ENCODE measurements at places on chromosomes 4 and X.

- DNase-seq = no peak
Observed at GRCh38 chr4:26858035-26858918, 2.4 kb upstream of the STIM2 start.

- DNase-seq = no peak
Observed at GRCh38 chrX:118117741-118118140, 1.1 kb upstream of the KLHL13 start.

DNA sequence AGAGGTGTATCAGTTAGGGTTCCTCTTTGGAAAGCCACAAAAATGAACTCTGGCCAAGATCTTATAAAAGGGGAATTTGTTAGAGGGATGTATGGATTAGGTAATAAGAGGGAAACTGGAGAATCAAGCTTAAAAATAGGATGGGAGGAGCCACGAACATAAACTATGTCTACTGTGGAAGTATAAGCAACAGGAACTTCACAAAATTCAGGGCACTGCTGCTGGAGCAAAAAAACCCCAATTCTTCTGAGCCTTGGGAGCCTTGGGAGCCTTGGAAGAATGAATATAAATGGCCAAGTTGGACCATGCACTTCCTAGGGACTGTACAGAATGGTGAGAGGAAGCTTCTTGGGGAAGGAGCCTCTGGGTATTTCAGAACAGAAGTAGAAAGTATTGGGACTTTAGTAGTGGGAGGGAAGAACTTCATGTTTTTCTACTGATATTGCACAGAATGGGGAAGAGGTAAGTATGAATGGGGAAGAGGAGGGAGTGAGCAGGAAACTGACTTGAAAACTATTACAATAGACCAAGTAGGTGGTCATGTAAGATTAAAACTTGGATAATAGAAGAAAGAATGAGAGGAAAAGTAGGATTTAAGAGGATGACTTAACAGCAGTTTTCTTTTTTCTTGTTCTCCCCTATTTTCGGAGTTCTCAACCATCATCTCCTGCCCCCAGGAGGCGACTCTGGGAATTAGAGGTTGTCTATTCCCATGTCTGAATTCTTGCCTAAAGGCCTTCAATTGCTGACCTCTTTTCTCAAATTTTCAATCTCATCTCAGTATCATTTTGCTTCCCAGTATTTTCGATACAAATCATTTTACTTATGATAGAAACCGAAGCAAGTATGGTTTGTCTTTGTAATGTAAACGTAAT, 44.4 kb upstream of the TAPT1 start:
- no peak for DNase-seq

DNA sequence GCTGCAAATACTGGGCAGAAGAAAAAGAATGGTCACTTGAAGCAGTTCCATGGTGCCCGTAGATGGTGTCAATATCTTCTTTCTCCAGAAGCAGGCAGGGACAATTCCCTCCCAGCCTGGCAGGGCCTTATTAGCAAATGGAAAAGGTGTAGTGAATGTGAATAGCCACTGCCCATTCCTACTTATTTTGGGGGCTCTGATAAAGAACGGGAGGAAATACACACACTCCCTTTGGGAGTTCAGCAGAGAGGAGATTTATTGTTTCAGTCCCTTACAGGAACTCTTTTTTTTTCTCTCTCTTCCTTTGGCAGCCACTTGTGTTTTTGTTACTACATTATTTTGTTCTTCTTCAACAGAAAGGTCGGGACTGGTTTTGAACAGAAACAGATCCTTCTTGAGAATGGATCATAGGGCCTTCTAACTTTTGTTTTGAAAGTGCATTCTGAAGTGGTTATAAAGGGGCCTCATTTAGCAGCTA, at the start of gene EMCN:
Gene EMCN (minus strand): TSS at position 159 of the 478 bp plus-strand sequence. CDS start 108 bp downstream, at position 51.
- no peak for DNase-seq

DNA sequence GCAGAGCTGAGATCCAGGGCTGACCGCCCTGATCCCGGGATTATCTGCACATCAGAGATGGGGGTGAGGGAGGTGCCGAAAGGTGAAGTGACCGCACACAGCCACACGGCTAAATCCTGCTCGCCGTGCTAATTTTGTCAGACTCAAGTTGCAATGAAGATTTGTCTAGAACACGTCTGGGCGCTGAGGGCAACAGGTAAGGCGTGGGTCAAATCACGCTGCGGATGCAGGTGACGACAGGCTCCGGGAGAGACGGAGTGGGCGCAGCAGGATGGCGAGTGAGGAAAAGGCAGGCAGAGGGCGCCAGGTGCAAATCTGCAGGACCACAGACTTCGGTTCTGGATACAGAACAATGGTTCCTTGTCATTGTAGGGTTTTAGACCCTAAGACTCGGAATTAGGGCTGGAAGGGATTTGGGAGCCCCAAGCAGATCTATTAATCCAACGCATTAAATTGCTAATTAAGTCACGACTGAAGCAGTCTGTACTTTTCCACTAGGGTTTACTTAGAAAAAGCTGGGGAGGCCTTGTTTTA, 1.9 kb upstream of the TBC1D14 start:
- DNase-seq = no peak

GRCh38 chr4:151676301-151676700, 84.5 kb downstream of the GATB start:
- DNase-seq = no peak

DNA sequence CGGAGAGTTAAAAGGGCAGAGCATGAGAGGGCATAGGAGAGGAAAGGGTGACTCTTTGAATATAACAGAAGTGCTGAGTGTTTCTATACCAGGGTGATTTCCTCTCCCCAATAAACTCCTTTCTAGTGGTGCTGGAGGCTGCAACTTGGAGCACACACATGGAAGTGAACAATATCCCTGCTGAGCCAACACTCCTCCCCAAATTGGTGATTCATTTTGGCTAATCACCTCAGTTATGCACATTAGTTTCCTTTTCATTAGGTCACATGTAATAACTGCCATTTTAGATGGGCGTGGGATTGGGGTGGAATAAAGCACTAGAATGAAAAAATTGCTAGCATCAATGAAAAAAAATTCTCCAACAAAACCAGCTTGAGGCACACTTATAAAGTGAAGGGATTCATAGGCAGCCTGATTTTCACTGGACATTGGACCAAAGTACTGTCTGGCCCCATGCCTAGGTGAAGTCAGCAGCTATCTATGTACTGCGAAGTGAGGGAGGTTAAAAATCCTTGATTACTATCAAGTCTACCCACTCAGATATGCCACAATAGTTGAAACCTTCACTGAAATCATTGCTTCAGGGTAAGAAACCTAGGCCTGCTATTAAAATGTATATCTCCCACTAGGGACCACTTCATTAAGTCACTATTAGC, 174.0 kb downstream of the GLUD2 start:
- DNase-seq = no peak

DNA sequence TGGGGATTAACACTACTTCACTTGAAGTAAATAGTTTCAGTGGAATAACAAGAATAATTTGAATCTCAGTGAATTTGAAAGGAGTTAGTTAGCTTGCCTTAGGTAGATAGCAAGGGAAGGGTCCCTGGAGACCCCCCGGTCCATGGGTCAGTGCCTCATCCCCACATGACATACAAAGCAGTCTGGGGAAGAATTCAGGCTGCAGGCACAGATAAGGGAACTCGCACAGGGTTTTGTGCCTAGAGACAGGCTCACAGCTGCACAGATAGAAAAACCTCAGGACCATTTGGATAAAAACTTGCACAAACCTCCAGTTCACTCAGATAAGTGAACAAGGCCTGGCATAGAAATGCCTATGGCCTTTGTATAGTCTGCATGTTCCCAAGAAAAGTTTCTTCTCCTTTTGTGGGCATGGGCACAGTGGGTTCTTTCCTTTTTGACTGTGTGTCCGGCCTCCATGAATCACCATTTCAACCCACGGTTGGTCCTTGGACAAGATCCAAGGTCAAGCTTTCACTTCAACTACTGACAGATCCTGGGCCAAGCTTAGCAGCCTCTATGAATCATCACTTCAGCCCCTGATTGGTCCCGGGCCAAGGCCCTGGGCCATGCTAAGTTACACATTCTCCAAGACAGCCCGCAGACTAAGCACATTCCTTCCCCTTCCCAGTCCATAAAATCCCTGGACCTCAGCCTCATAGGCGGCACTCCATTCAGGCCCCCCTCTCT, 108.3 kb upstream of the KLHL4 start:
- DNase-seq = no peak

DNA sequence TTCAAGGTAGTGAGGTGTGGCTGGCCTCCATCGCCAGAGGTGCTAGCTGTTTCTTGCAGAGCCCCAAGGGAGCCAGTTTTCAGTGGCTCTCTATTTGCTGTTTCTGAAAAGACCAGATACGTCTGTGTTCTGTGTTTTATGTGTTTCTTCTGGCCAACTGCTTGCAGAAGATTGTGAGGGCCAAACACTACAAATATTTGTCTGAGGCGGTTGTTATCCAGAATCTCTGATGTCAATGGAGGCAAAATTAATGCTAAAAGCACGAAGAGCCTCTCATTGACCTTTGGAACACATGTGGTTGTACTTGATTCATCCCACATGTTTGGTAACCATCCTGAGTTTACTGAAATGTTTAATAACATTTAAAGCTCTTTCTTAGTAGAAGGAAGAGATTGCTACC, 113.9 kb downstream of the CT47B1 start:
- no peak for DNase-seq

GRCh38 chr4:95105112-95105511, 347.4 kb downstream of the BMPR1B start:
- DNase-seq = no peak

GRCh38 chr4:70943114-70943513, 40.9 kb downstream of the MOB1B start:
- DNase-seq = no peak

- DNase-seq = no peak
Observed at GRCh38 chrX:64187762-64188150, 17.8 kb downstream of the AMER1 start.

DNA sequence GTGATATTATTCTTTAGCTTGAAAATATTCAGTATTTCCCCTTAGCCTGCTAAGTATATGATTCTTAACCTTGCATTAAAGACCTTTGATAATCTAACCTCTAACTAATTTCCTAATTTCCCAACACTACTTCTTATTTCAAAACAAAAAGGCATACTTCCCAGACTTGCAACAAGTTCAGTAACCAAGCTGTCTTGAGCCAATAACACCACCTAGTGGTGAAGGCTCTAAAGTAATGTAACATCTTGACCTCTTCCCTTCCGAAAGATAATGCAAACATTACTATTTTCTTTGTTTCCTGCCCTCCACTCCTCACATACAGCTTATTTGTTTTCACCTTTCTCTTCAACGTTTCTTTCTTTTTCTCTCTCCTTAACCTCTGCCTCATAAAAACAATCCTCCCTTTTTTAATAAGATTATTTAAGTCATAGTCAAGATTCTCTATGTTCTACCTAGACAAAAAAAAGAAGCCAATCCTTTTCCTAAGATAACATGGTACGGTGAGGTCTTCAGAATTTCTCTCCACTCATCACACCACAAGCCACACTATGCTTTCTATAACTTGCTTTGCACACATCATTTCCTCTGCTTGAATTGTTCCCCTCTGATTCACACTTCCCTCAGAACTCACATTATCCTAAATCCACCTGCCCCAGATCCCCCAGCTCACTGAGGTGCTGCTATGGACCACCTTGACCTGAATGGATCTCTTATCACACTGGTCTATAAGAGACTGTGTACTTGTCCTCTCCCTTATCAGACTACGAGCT, 3.5 kb downstream of the FAT1 start:
- no peak for DNase-seq

- no peak for DNase-seq
Observed at GRCh38 chrX:68307769-68308168, 125.5 kb downstream of the OPHN1 start.

DNA sequence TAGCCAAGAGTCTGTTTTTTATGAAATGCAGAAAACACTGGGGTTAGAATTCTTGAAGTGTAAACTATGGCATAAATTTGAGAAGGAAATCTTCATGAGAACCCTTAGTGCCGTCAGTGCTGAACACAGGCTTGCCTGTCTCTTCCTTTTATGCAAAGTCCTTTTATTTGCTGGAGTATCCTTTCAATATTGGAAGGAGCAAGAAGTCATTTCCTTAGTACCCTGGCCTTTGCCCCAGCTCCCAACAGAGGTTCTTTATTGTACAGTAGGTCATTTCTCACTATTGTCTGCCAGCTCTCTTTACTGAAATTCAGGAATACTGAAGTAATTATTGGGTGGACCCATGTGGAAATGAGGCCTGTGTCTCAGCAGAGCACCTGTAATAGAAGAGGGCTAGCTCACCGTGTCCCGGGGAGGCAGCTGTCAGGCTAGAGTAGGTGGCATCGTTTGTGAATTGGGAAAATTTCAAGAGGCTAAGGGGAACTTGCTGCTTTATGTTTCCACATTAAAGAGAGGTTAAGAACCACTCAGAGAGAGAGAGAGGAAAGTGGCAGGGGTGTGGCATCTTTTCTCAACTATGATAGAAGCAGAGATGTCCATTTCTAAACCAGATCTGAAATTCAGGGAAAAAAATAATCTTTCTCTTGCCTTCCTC, 8.7 kb downstream of the FHDC1 start:
- no peak for DNase-seq

DNA sequence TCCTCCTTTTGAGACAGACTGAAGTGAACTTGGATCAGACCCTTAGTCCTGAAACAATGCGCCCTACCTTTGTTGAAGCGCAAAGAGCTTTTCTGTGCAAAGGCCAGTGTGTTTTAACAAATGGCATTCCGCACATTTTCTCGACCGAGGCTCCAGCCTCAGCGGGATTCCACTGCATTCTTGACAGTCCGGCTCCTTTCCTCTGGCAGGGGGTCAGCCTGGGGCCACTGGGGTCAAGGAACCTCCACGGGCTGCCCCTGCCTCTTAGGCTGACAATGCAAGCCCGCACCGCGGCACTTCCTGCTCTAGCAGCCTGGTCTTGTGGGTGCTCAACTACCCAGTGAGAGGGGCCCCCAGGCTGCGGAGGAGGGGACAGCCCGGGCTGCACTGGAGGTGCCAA, 47.2 kb upstream of the TFDP3 start:
- DNase-seq = no peak

GRCh38 chr4:124135409-124135813, 577.1 kb downstream of the ANKRD50 start:
- no peak for DNase-seq

DNA sequence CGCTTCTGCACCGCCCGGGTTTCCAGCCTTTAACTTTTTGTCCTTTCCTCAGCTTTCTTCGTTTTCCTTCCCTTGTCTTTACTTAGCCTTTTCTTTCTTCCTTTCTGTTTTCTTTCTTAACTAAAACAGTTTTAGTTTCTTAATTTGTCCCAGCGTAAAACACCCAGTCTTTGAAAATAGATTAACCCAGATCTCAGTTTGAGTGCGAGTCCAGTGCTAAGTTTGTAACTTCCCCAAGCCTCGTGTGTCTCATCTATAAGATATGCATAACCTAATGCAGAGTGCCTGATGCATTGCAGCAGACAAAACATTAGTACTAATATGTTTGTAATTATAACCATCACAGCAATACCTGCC, 460 bp upstream of the GEMIN8 start:
- no peak for DNase-seq

DNA sequence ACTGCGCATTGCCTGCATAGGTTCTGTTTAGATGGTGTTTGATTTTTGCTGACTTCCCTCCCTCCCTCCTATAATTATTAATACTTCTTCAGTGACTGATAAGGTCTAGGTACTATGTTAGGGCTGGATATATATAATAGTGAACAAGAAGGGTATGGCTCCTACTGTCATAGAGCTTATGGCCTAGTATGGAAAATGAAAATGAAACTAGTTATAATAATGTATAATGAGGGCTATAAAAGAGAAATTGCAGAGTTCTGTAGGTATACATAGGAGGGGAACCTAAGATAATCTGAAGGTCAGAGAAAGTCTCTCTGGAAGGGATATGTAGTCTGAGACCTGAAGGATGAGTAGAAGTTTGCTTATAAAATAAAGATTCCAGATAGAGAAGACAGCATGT, 102.1 kb downstream of the DCK start:
- no peak for DNase-seq

Measured in activated effector memory CD4-positive, alpha-beta T cell treated with Interleukin-2 at 50 U/mL for 16 hours (primary cell).